Hypothalamus (tissue), 51 donors: ENCODE measurements at places on chromosomes 7 and 10.

GRCh38 chr10:112202561-112203241, 19.1 kb upstream of the GPAM start:
- no peak for DNase-seq

- DNase-seq = no peak
Measured at GRCh38 chr10:89829262-89829886, 128.0 kb downstream of the KIF20B start.

- no peak for DNase-seq
Measured at GRCh38 chr7:38274486-38274885, 1.1 kb upstream of the TARP start.

DNA sequence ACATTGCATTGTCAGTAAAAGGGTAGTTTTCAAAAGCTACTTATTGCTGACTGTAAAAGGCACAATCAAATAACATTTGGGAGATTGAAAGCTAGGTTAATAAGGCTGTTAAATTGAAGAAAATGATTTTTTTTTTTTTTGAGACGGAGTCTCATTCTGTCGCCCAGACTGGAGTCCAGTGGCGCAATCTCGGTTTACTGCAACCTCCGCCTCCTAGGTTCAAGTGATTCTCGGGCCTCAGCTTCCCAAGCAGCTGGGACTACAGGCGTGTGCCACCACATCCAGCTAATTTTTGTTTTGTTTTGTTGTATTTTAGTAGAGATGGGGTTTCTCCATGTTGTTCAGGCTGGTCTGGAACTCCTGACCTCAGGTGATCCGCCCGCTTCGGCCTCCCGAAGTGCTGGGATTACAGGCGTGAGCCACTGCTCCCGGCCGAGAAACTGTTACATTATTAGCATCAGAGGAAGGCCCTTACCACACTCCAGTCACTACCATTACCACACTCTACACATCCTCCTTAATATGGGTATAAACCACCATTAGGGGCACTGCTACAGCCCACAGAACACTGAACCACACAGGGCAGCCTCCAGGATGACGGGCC, 1.0 kb downstream of the CYP51A1 start:
- DNase-seq = no peak

DNA sequence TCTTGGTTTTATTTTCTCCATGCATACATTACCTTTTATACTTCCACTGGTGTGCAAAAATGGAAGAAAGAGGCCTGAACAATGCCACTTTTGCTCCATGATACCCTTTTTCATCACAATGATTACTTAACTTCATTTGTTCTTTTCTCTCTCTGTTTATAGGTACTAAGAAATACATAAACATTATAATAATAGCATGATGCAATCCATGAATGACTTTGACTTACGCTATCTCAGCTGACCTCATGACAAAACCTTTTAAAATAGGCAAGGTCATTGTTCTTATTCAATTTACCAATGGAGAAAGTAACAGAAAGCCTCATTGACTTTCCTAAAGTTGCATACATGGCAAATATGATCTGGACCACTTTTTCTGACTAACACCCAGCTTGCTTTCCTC, 105.1 kb upstream of the ZEB1 start:
- no peak for DNase-seq

DNA sequence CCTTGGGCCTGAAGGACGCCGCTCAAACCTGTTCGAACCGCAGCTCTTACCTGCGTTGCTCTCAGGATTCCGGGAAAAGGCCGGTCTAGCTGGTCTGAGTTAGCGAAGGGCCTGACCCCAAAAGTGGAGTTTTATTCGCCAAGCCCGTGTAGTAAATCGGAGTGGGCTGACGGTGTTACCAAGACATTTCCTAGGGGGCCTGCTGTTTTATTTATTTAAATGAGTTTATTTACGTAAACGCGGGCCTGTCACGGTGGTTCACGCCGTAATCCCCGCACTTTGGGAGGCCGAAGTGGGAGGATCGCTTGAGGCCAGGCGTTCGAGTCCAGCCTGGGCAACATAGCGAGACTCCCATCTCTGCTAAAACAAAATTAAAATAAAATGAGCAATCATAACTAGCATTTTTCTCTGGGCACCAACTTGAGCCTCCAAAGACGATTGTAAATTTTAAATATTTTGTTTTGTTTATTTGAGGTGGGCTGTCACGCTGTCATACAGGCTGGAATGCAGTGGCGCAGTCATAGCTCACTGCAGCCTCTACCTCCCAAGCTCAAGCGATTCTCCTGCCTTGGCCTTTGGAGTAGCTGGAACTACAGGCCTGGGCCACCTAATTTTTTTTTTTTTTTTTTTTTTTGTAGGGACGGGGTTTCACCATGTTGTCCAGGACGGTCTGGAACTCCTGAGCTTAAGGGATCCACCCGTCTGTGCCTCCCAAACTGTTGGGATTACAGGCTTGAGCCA, 903 bp downstream of the ZNF655 start:
- no peak for DNase-seq

DNA sequence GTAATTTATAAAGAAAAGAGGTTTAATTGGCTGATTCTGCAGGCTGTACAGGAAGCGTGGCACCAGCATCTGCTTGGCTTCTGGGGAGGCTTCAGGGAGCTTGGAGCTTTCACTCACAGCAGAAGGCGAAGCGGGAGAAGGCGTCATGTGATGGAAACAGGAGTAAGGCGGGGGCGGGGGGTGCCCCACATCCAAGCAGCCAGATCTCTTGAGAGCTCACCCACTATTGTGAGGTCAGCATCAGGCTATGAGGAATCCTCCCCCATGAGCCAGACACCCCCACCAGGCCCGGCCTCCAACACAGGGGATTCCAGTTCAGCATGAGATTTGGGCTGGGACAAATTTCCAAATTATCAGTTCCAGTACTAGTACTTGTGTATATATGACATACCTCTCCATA, 46.2 kb downstream of the WDR37 start:
- no peak for DNase-seq

GRCh38 chr10:78871796-78872195, 197.0 kb upstream of the ZMIZ1 start:
- no peak for DNase-seq

DNA sequence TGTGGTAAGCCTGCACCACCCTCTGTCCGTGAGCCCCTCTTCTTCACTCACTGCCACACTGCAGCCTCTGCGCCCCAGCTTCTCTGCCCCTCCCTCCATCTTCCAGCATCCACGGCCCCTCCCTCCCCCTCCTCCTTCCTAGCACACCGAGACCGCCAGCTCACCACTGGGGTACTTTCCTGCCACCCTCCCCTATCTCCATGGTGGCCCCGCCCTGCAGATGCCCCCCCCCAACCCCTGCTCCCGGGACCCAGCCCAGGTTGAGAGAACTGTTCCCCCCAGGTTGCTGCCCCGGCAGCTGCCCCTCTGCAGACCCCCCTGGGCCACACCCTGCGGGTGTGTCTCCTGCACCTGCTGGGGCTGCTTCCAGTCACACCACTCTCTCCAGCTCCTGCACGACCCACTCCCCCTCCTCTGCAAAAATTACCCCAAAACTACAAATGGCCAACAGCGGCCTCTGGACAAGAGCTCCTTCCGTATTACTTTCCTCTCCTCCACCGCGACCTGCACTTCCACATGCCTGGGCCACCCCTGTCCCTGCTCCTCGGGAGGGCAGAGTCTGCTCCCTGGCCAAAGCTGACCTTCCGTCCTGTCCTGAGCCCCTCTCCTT, 209.2 kb upstream of the PPP2R2D start:
- no peak for DNase-seq

- DNase-seq = no peak
Measured at GRCh38 chr7:127667017-127667670, 15.2 kb downstream of the SND1 start.

- no peak for DNase-seq
Measured at GRCh38 chr10:119190954-119191785, 12.6 kb upstream of the PRDX3 start.

GRCh38 chr7:24702755-24703154, 54.5 kb downstream of the GSDME start:
- DNase-seq = no peak

GRCh38 chr7:70771451-70771850, 360.5 kb upstream of the GALNT17 start:
- DNase-seq = no peak

DNA sequence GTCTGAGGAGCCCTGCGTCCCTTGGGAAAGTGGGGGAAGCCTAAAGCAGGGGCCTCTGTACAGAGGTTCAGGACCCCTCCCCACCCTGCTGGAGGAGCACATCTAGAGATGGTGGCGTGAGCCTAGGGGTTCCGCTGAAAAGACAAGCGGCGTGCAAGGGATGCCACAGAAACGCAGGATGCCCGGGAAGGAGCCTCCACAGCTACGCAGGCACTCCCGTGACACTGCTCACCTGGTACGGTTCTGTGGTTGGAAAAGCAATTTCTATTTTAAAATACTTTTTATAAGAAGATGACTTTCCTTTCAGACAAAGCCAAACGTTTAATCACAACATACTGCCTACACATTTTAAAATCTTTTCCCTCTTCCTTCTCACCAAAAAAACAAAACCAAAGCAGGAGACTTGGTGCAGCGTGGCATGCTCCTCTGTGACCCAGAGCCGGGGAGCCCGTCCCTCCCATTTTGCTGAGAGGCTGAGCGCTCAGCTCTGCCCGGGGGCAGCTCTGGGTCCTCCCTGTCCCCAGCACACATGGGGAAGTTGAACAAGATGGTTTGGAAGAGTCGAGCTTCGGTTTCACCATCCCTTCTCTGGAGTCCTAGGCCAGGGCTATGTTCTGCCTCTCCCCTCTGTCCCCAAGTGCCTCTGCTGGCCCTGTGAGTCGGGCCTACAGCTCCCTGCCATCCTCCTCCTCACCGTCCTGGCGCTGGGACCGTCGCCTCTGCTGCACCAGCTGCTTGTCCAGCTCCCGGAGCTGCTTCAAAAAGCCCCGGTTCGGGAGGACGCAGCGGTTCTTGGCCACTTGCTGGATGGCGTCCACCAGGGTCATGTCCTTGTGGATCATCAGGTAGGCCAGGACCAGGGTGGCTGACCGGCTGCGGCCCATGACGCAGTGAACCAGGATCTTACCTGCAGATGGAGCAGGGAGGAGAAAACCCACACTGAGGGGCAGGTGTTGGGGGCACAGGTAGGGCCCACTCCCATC, 74.0 kb upstream of the SAMD8 start:
- DNase-seq = no peak

- DNase-seq = no peak
Measured at GRCh38 chr7:22564511-22565045, 64.6 kb upstream of the STEAP1B start.

DNA sequence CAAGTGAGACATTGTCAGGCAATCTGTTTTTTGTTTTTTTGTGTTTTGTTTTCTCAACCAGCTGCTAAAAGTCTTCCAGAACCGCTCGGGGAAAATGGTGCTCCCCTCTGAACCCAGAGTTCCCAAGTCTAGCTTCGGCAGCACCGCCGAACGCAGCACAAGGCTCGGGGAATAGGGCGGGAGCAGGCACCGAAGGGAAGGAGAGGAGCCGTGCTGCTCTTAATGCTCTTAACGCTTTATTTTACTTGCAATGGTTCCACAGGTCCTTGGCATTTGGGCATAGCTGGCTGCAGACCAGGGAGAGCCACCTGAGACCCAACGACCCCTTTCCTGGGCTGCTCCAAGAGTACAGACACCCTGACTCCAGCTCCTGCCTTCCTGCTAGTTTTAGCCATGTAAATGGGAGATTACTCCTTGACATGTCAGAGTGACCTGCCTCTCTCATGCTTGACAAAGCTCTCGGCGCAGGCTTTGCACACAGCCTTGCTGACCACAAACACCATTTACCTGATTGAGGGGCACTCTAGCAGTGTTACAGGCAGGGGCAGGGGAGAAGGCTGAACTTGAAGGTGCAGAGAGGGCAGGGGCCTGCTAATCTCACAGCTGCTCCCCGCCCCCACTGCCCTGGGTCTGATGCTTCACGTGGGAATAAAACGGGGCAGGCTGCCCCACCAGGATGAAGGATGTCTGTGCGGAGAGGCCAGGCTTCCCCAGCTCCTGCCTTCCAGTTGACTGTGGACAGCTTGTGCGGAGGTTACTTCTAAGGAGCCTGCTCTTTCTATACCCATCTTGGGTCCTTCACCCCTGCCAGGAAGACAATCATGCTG, 58.6 kb upstream of the EFCAB10 start:
- DNase-seq = no peak

GRCh38 chr10:102501201-102502028, 1.1 kb downstream of the ACTR1A start:
- DNase-seq = no peak

DNA sequence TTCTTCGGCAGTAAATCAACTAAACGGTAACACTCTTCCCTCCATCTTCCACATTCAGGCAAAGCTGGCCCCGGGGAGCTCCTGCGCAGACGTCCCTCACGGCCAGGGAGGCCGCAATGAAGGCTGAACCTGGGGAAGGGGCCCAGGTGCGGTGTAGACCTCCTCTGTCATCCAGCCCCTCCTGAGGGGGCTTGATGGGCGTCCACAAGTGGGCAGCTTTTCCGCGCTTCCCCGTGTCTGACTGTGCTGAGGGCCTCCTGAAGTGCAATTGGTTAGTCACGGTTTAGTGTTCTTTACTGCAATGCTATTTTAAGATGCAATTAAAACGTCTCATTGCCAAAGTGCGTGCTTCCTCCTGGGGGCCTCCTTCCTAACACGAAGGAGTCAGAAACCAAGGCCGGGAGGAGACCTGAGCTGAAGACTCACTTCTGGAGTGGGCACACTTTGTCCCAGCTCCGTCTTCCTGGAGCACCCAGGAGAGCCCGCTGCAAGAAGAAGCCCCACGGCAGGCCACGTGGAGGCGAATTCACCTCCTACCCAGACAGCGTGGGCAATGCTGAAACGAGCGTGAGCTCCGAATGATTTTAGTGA, 173.3 kb downstream of the ELFN1 start:
- no peak for DNase-seq

GRCh38 chr7:94440451-94441039, 45.9 kb downstream of the COL1A2 start:
- no peak for DNase-seq

DNA sequence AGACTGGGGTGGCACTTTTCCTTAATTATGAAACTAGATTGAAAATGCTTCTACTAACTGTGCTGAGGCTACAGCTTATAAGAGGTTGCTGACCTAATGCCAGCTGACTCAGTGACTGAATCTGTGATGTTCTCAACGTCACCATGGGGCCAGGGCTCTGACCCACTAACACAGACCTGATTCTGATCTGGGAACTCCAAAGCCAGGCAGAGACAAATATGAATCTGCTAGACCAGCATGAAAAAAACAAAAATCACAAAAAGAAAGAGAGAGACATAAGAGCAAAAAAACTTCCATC, 16.1 kb downstream of the USP6NL start:
- no peak for DNase-seq

DNA sequence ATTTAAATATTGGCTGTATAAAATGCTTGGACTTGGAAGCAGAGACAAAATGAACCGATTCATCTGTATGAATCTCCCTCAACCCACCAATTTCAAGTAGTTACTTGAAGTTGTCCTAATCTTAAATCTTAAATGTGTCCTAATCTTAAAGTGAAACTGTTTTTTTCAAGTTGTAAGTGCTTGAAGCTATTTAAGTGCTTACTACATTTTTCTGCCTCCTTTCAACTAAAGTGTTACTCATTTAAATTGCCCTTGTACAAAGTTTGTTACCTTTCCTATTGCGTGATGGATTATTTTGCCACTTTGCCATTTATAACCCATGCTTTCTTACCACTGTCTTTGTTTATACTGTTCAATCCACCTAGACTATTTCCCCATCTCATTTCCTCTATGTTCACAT, 2.8 kb downstream of the BCAP29 start:
- no peak for DNase-seq
